ENCODE measurements at places on chromosomes 4 and X.
A peak's percentile ranks its signal among the peaks of the same experiment; 100 is the strongest.

GRCh38 chr4:83267830-83268475, 16.6 kb downstream of the COQ2 start:
- DNase-seq: no peak

GRCh38 chr4:68810919-68811318, 4.9 kb upstream of the UGT2B10 start:
- no peak for DNase-seq

- no peak for DNase-seq
Observed at GRCh38 chr4:129384974-129385373, 289.0 kb downstream of the C4orf33 start.

DNA sequence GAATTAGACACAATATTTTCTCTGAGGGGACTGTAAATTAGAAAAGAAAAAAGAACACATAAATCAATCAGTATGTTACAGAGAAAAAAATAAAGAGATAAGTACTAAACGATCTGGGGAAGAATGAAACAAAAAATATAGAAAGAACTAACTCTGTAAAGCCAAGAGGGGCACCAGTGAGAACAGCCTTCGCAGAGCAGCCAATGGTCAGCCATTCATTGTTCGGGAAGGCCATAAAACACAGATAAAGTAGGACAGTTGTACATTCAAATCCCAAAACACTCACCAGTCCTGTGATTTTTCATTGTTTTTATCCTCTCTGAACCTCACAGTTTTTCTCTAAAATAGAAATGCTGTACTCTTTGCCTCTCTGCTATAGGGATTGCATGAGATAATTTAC, 127.9 kb downstream of the NEK1 start:
- no peak for DNase-seq

DNA sequence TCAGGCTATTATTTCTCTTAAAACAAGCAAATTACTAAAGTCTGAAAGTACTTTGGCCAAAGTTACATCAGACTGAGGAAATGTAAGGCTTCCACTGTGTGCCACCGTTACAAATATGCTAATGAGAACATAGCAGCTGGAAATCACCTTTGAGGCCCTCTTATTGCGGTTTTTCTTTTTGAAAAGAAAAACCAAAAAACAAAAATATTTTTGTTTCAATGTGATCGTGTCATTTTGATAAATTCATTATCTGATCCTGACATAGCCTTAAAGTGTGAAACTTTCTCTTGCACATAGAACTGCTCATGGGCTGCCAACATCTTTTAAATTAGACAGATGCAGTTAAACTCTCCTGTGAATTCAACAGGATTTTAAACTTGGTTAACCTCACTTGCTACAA, 2.8 kb upstream of the TIFA start:
- no peak for DNase-seq

GRCh38 chr4:113339430-113339813, 290.0 kb downstream of the ANK2 start:
- DNase-seq: no peak

- DNase-seq: no peak
Observed at GRCh38 chr4:186039697-186040096, 29.3 kb upstream of the TLR3 start.

DNA sequence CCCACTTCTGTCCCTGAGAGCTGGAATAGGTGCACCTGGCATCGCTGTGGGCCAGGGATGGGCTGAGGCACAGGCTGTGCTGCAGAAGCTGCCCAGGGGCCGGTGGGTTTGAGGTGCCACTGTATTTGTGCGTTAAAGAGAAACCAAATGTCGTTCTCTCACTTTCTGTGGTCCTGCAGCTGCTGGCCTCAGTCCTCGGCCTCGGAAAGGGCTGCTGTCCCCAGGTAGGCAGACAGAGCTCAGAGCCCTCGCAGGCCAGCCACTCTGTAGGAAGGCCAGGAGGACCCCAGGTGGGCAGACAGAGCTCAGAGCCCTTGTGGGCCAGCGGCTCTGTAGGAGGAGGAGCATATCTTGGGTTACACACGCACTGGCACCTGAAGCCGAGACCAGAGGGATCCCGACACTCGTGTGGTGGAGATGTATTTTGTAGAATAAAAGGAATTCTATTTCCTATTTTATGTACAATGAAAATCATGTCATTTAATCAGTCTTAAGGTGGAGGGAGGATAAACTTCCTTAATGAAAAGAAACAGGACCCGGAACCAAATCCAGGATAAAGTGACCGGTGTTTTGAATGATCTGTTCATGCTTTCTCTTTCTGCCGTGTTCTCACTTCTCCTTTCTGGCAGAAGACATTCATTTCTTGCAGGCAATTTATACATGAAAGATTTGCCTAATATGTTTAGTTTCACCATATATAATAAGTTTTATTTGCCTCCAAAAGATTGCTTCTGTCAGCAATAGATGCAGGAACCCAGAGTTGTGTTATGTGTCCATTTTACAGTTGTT, 54.4 kb upstream of the HGFAC start:
- DNase-seq: no peak

DNA sequence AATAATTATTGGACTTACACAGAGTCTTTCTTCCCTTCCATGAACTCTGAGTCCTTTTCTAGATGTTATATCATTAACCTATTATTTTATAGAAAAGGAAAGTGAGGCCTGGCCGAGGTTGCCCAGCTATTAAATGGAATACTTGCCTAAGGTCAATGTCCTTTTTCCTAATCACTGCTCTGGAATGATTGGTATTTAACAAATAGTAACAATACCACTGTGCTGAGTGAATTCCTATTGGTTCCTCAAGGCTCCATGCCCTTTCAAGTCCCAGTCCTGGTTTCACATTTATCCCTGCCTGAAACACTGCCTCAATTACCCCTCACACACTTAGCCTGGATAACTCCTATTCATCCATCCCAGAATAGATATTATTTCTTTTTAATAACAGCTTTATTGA, 6.2 kb downstream of the TCEAL9 start:
- no peak for DNase-seq

DNA sequence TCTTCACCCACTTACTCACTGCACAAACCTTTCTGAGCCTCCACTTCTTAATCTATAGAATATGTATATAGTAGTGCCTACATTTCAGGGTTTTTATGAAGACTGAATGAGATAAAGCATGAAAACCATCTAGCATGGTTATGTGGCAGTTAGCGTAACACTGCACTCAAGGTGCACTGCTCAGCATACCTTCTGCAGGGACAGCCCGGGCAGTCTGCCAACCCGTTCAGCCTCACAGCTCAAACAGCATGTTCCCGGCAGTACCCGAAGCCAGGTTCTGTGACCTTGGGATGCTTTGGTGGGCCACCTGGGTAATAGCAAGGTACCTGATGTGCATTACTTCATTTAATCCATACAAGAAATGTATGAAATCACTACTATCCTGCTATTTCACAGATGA, 81.4 kb downstream of the DOCK11 start:
- DNase-seq: no peak

GRCh38 chrX:149512225-149512885, 7.2 kb upstream of the IDS start:
- DNase-seq: peak; percentile 62

DNA sequence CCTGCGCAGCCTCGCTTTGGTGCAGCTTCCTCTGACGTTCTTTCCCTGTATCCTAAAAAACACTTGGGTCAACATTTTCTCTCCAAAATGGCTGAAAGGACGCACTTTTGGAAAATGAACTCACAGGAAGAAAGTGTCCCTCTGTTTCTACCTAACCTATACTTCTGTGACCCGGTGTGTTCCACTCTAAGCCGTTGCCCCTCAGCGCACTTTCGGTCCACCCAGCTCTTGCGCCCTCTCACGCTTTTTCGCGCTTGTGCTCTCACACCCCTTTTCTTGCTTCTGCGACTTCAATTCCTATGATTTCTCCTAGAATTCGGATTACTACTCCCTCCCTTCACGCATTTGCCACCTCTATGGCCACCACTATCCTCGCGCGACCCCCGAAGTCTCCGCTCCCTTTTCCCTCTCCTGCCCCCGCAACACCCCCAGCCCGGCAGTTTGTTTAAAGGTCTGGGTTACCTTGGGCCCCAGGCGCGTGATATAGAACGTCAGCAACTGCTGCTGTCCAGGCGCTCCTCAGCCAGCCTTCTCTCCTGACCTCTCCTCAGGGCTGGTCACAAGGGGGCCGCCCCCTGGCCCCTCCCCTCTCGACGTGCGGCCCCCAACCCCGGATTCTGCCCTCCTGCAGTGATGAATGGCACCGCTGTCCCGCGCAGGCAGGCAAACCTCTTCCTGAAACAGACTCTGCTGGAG, at the start of gene USP51:
USP51 (minus strand) TSS at position 535 of the 696 bp plus-strand sequence. CDS start 909 bp downstream, outside the sequence.
- DNase-seq: no peak

DNA sequence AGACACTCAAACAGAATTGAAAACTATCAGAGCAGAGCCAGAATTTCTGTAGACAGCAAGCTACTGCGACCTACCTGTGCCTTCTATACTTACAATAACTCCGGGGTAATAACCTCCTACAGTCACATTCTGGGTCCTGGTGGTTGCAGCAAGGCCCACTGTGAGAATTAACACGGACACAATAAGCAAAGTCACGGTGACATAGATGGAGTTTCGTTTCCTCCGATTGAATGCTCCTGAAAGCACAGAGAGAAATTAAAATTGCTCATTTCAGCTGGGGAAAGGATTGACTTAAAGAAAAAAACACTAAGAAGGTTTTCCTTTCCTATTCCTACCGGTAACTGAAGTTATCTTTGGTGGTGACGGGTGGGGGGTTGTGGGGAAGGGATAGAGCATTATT, 7.0 kb downstream of the TMEM255A start:
- DNase-seq: no peak

DNA sequence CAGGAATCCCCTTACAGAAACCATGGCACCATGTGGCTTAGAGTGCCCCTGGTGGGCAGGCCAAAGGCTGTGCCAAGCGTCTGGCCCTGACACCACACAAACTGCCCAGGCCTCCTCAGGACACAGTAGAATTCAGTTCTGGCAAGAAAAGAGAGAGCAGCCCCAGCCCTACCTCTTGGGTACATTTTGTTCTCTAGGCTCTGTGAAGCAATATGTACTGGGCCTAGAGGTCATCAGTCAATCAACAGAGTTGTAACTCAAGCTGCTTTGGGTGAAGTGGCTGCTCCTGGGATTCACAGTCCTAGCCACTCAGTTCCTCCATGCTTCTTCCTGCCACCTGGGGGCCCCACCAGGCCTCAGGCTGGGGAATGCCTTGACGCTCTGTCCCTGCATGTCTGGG, 158.1 kb upstream of the MAMLD1 start:
- no peak for DNase-seq

GRCh38 chr4:55323375-55323774, 22.7 kb upstream of the SRD5A3 start:
- no peak for DNase-seq

DNA sequence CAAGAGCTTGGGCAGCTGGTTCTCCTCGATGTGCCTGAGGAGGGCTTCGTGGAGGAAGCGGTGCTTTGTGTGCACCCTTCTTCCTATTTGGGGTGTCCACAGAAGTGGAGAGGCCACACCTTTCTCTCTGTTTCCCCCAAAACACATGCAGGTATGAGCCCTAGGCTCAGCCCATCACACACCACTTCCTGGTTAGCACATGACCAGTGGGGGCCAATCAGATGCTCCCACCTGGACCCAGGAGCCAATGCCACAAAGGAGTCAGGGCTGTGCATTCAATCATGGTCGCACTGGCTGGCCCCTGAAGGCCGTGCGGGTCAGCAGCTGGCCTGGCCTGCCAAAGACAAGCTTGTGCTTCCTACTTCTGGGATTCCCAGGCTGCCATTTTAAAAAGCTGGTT, 51.4 kb downstream of the PPP2R2C start:
- DNase-seq: no peak

GRCh38 chr4:108030332-108030731, 40.6 kb downstream of the HADH start:
- peak; percentile 77 for DNase-seq

- no peak for DNase-seq
Observed at GRCh38 chr4:151227731-151228130, 49.2 kb upstream of the PRSS48 start.

GRCh38 chrX:24055043-24055356, 244 bp downstream of the EIF2S3 start:
- no peak for DNase-seq

DNA sequence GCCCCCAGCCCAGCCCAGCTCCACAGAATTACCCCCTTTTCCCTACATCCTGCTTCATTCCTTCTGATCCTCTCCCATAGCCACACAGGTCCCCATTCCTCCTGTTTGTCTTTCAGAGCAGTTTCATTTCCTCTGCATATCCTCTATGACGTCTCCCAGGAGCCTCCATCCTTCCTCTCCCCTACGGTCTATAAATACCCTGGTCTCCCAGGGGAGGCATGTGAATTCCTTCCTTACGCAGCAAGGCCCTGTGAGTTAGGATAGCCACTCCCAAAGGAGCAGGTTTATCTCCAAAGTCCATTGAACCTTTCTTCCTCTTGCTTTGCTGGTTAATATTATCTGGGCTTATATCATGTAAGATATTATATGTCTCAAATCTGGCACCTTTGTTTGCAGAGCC, 8.4 kb upstream of the APLN start:
- no peak for DNase-seq

DNA sequence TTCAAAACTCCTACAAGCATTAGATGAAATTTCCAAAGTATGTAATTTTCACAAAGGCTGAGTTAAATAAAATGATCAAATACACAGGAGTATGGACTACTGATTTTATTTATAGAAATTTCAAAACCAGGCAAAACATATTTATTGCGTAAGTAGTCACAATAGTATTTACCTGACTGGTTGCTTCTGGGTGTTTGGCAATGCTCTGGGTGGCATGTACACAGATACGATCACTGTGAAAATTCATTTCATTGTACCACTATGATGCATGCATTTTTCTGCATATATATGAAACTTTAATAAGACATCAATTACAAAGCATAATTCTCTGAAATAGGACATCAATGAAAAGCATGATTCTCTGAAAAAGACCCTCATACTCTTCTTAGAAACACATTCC, 384.2 kb downstream of the TLL1 start:
- DNase-seq: no peak

DNA sequence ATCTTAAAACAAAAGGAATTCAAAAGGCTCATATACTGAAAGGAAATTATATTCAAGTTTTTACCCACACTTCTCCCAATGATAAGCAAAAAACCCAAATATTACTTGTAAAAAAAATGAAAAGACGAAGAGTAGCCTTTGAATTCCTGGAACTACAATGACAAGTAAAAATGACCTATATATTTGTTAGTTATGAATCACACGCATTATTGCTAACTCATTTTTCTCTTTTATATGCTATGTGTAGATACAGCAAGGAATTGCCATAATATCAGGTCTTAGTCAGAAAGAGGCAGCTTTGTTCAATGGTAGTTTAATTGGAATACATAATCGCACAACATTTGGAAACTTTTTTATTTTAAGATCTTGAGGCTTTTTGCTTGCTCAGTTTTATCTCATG, 22.7 kb upstream of the ASB5 start:
- no peak for DNase-seq

DNA sequence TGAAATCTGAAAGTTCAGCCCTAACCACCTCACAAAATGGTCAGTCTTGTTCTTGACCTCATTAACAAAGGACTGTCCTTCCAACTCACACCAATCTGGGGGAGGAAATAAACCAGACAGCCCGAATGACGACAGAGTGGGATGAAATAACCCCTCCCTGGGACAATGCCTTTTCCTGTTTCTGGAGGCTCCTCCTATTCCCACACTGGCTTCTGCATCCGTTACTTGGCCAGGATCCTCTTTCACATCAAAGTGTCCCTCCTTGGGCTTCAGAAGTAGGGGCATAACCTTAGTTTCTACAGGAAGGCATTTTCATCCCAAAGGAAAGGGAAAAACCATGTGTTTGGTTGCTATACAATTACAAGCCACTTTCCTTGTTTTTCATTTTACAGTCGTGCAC, 59.8 kb upstream of the RPL34 start:
- DNase-seq: no peak

GRCh38 chrX:73940893-73941470, 363.0 kb upstream of the ZCCHC13 start:
- no peak for DNase-seq

GRCh38 chrX:39309721-39310152, 508.5 kb downstream of the MID1IP1 start:
- peak; percentile 53 for DNase-seq
